K562 (cell line): ENCODE measurements at places on chromosomes 12 and 14.

- DNase-seq = no peak
Measured at GRCh38 chr12:6923851-6924250, 3.9 kb upstream of the ATN1 start.

DNA sequence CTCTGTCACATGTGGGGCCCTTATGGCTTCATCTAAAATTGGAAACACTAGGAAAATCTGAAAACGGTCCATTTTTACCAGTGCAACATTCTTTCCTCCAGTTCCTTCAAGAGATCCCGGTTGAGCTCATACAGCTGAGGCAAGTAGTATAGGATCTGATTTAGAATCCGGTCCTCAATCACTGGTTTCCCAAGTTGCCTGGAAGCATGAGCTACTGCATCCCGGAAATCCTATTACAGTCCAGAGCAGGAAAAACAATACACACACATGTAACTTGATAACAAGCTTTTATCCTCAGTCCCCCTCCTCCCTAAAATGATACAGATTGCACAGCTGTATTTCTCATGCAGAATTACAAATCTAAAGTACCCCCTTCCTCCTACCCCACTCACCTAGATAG, 67.9 kb upstream of the NR2C1 start:
- no peak for DNase-seq

- no peak for DNase-seq
Measured at GRCh38 chr12:69161829-69162228, 77.5 kb upstream of the CPSF6 start.

GRCh38 chr14:95034788-95035187, 122.5 kb downstream of the DICER1 start:
- no peak for DNase-seq

DNA sequence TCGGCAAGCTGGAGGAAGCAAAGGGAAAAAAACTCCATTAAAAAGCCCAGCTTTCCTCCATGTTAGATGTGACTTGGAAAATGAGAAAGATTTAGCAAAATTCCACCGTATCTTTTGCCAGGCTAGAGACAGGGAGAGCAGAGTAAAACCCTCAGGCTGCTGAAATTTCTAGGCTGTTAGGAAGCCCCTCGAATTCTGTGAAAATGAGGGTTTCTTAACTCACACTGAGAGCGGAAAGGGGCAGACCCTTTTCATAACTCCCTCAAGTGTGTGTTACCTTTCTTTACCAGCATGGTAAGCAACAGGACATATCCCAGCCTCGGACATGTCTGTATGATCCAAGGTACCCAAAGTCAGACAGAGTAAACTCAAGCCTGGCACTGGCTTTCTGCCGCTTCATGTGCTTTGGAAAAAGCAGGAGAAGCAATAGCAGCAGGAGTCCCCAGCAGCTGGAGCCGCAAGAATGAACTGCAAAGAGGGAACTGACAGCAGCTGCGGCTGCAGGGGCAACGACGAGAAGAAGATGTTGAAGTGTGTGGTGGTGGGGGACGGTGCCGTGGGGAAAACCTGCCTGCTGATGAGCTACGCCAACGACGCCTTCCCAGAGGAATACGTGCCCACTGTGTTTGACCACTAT, at the start of gene RHOJ:
Gene RHOJ (plus strand): TSS at position 37 of the 637 bp plus-strand sequence. CDS start 427 bp downstream, at position 464.
- no peak for DNase-seq

- no peak for DNase-seq
Measured at GRCh38 chr14:48616931-48617330, 941.5 kb upstream of the MDGA2 start.

DNA sequence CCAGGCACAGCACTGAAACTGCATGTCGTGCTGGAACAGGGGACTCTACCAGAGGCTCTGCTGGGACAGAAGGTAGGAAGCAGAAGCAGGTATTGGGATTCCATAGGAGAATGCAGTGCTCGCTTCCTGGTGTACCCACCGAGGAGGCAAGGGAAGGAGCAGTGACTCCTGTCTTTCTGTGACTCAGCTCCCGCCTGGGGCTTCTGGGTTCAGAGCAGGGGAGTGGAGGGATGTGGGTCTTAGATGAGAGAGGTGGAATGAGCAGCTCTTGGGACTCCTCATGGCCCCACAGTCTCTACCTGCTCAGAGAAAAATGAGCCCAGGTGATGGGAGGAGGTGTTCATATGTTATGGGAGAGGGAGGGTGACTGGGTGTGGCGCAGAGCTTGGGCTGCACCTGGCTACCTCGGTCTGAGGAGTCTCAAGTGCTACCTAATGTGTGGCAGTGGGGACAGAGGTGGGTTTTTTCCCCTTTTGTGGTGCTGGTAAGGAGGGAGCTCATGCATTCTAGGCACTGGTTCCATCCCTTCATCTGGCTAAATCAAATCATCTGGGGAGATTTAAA, 26.3 kb downstream of the WNT5B start:
- no peak for DNase-seq

- DNase-seq = no peak
Measured at GRCh38 chr14:99889268-99889667, 96.1 kb downstream of the EML1 start.

- no peak for DNase-seq
Measured at GRCh38 chr14:76550534-76550933, 174.6 kb downstream of the ESRRB start.

DNA sequence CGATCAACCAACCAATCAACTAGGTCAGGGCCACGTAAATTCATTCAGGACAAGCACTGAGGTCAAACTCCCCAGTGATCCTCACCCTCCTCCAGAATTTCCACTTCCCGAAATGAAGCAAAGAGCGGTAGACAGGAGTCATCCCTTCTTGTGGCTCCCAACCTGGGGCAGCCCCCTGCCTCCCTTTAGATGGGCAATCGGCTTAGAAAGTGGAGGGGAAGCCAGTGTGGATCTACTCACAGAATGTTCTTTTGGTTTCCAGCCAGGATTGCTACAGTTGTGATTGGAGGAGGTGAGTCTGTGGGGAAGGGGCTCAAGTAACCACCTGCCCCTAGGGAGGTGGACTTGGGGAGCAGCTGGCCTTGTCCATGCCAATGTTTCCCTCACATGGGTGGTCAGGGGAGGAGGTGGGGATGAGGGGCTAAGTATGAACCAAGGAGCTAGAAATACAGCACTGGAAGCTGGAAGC, 4.1 kb downstream of the IFI27 start:
- no peak for DNase-seq

DNA sequence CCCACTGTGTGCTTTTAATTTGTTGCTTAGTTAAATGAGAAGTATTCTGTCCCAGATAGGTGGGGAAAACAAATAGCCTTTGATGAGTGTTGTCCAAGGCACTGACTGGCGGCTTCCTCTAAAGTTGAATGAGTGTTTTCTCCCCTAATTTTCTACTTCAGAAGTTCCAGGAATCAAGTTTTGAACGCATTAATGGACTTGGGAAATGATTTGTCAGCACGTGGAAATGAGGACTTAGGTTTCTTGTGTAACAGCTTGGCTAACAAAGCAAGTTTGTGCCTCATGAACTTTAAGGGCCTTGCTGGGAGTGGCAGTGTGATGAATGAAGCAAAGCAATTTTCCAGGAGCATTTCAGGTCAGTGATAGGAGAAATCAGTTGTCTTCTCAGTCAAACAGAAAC, 56.9 kb downstream of the LIN52 start:
- no peak for DNase-seq

DNA sequence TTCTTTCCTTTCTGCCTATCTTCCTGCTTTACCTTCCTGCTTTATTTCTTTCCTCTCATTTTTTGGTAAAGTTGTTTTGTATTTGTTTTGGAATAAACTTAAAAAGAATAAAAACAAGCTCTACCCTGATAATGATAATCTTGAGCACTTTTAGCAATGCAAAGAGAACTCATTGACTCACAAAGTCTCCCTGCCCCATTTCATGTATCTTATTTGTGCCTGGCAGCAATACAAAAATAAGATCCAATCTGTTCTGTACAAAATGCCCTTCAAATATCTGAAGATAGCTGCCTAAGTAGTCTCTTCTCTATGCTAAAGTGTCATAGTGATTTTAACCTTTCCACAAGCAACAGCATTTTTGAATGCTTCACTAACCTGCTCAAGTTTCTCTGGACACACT, 31.1 kb upstream of the ETNK1 start:
- no peak for DNase-seq

- no peak for DNase-seq
Measured at GRCh38 chr12:48034835-48035805, 30.8 kb upstream of the COL2A1 start.

DNA sequence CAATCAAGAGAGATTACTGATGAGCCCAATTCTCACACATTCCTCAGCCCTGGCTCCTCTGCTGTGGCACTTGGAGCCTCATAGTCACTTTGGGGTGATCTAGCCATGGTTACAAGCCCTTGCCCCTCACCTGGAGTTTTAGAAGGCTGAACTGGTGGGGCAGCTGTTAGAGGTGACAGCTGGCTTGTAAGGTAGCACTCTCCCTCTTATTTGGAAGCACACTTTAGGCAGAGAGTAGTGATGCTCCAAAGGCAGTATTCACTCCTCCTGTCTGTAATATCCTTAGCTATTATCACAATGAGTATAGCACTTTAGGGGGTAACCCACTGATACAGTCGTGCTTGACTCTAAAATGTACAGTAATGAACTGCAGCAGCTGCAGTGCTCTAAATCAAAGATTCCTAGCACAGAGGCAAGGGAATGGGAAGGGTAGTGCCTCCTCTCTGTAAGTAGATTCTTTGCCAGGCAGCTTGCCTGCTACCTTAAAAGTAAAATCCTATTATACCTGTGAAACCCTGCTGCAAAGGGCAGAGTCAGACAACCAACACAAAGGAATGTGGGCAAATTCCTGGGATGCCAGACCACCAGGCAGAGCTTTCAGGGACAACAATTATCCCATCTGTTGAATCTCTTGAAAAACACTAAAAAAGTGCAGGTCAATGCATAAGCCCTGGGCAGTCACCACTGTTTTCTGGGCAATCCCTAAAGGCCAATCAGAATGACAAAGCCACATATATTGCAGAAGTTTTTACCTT, 336.3 kb downstream of the NOVA1 start:
- no peak for DNase-seq

DNA sequence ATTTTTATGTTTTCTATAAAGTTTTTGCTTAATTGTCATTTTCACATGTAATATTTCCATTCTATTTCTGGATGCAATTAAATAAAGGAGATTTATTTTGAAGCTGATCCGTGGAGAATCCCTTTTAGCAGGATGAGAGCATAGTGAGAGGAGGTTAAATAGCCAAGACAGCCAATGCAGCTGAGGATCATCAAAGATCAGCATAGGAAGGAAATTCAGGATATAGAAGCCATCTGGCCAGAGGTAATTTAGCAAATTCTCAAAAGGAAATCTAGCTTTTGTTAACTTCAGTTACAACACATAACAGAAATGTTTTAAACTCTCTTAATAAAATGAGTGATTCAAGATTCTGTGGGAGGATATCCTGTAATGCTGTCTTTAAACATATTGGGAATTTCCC, 122.8 kb upstream of the PDE3A start:
- DNase-seq = no peak

GRCh38 chr12:69000540-69001243, 67.7 kb upstream of the CPM start:
- no peak for DNase-seq

GRCh38 chr14:20489093-20489994, 16.0 kb upstream of the RNASE10 start:
- DNase-seq = no peak

- no peak for DNase-seq
Measured at GRCh38 chr12:131082290-131083194, 128.8 kb downstream of the ADGRD1 start.

GRCh38 chr12:46367351-46368029, 5.1 kb downstream of the SLC38A2 start:
- no peak for DNase-seq

DNA sequence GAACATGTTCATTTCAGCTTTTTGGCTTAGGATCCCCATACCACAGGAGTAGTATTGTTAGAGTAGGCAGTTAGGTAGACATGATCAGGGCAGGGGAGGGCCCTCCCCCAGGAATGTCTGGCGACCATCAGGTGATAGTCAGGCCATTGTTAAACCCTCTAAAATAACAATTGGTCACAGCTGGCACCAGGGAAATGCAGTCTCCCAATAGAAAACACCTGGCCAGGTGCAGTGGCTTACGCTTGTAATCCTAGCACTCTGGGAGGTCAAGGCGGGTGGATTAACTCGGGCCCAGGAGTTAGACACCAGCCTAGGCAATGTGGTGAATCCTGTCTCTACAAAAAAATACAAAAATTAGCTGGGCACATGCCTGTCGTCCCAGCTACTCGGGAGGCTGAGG, 187.1 kb downstream of the MON2 start:
- no peak for DNase-seq

DNA sequence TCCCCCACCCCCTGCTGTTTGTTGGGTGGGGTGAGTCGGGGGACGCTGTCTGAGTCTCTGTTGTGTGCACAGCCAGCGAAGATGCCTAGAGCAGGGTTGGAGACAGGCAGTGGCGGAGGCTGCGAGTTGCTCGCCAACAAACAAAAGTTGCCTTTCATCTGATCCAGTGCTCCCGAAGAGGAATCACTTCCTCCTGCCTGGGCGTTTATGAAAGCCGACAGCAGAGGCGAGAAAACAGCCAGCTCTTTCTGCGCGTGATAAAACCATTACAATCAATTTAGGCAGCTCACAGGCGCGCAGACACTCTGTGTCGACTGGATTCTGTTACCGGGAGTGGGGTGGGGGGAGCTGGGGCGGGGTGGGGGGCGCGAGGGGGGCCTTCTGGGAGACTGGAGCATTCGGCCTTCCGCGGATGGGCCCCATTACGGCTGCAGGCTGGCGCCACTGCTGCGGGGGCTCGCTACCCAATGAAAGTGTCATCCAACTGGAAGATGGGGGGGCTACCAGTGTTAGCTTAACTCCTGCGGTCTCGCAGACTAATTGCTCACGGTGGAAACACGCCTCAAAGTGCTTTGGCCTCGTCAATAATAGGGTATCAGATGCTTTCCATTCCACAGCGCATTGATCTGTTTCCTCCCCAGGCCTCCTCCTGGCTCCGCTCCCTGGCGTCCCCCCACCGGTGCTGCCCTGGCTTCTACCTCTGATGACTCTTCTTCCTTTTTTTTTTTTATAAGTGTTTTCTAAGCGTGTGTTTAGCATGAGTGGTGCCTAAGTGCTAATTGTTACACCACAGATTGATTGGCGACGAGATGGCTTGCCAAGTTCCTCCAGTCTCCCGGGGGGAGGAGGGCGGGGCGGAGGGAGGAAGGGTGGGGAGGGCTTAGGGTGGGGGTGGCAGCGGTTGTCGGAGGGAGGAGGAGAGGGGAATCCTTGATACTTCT, 678.4 kb downstream of the MED13L start:
- no peak for DNase-seq

- no peak for DNase-seq
Measured at GRCh38 chr12:47862881-47863280, 41.9 kb downstream of the VDR start.

DNA sequence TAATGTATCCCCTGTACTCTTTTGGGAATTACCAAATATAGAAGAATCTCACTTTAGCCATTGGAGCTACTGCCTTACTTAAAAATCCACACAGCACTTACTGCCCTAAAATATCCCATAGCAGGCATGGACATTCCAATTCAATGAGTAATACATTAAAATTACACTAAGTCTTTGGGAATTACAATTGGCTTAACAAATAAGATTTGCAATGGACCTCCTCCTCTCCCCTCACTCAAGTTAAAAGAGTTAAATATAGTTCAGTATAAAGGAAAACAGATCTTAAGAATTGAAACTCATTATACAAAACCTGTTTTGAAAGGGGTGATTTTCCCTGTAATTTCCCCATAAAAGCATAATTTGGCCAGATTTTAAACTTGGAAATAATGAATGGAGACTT, 477.1 kb downstream of the SLC16A7 start:
- DNase-seq = no peak
